NCI-H1048 (cell line): ENCODE measurements at places on chromosomes 5 and 9.

DNA sequence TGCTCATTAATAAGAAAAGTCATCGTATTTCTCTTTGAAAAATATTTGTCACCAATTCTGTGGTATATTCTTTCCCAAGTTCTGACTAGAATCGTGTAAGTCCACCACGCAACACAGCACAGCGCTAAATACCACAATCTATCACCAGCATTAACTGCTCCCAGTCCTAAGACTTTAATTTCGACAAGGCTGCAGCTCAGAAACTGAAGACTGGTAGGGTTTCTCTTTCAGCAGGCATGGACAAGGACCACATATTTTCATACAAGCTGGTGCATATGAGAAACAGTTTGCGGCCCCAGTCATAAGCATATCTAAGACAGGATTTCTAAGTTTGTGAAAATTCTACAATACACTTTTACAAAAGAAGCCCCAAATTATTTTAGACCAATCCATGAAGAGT is 24.1 kb downstream of the BNC2 start:
- no peak for DNase-seq

- DNase-seq: no peak
Observed at GRCh38 chr9:22863736-22864135, 417.1 kb downstream of the DMRTA1 start.

DNA sequence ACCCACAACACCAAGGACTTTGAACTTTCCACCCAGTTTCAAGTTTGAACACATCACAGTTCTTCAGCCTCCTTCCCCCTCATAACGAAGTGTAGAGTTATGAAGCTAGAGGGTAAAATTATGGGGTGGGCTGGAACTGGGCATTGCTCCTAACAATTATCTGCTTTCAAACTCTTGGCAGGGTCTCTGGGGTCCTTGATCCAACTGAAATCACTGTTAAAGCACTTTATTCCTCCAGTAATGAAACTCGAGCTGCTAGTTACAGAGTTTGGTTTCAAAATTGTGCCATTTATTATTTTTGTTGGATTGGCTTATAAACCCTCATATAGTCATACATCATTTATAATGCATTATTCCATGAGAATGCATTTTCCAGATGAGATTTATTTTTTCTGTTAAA is 158.5 kb downstream of the RGS3 start:
- no peak for DNase-seq

DNA sequence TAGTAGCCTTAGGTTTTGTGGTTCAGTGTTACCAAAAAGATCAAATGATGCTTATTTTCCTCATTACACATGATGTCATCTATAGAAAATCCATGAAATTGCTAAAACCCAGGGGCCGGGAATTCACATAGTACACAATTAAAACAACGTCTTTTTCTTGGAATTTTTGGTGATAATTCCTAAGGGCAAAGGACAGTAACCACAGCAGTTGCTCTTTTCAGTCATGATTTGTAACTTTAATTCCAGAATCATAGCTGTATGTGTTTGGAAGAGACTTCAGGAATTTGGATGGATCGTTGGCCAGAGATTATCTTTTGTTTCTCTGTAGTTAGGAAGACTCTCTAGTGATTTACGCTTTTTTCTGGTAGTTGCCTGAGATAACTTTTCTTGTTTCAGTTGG is 748.7 kb downstream of the TLE4 start:
- DNase-seq: no peak

DNA sequence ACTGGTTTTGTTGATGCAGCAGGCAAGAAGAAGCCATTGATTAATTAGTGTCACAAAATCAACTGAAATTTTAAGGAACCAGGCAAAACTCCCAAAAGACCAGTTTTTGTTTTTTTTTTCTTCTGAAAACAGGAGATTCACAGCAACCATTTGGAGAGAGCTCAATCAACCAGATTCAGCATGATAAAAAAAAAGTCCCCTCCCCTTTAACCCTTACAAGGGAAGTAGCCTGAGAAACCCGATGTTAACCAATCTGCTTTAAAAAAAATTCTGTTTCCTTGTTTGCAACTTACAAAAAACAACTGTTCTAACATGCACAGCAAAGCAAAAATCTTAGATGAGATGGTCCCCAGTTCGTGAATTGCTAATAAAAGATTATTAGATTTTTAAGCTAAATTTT is 59.7 kb downstream of the HMHB1 start:
- no peak for DNase-seq

GRCh38 chr5:67723873-67724272 is 491.7 kb upstream of the PIK3R1 start:
- DNase-seq: no peak

GRCh38 chr9:124137009-124137943 is 120.5 kb upstream of the NEK6 start:
- no peak for DNase-seq

DNA sequence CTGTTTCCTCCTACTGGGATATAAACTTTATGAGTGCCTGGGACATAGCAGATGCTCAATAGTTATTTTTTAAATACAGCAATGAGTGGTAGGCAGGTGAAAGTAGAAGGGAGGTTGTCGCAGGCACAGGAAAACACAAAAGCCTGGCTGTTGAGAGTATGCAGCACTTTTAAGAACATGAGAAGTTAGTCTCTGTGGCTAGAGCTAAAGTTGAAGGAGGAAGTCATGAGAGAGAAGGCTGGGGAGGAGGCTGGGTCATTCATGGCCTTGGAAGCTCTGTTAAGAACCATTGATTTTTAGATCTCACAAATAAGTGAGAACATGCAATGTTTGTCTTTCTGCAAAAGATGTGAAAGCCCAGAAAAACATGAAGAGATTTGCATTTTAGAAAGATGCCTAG is 126.7 kb downstream of the PRKACG start:
- DNase-seq: no peak

GRCh38 chr9:79694208-79694607 is 122.4 kb downstream of the TLE4 start:
- DNase-seq: no peak

DNA sequence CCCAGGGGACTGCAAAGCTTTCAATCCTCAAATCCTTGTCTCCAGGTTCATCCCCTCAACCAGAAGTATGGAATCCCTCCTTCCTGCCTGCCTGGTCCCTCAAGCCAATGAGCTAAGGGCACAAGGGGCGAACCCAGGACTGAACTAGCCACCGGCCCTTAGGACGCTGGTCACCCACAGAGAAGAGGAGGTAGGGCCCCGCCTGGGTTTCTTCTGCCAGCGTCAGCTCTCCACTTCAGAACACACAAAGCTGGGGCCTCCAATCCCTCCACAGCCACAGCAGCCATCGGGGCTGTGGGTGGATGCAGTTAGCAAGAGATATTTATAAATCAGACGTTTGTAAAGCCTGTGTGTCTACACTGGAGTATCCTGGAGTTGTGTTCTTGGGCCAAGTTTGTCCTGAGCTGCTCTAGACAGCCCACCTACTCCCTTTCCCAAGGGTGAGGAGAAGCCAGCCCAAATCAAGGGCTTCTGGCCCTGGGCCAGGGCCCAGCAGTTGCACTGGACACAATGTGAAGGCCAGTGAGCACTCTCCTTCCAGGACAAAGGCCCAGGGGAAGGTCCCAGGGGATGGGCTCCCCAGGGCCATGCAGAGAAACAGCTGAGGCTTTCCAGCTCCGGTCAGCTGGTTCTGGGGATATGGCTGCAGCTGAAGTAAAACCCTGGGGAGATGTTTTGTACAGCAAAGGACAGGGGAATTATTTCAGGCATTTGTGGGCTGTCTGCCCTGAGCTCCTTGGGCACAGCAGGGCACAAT is 18.9 kb downstream of the AMBP start:
- no peak for DNase-seq

DNA sequence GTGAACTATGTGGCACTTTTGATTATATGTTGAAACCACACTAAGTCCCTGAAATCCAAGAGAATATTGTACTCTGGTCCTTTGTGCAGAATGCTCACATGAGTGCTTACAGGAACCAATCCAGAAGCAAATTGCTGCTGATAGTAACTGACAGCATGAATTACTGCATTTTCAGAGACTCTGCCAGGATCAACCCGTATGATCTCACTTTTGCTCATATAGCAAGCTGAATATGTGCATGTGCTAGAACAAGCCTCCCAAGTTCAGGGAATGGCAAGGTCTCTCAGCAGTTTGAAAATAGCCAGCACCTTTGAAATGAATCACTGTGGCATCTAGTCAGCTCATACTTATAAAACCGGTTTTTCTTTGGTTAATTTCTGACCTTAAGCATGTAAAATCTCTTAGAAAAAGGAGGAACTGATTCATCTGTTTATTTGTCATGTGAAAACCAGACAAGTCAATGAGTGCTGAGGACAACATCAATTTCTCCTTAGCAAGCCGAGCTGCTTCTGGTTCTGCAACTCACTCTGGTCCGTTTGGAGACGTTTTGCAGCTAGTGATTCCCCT is 215.7 kb upstream of the ELL2 start:
- no peak for DNase-seq

- DNase-seq: no peak
Observed at GRCh38 chr5:159212657-159213462, 3.5 kb upstream of the RNF145 start.
